Cardiac muscle cell (in vitro differentiated cells and primary cell): ENCODE measurements at places on chromosomes 6 and 20. TPM values are rescaled to one million over a fixed set of nuclear protein-coding genes. Genes with fewer than 3 reads are reported as not detected.

SLC16A10 gene
- 8.1 and 8.3 TPM in 2 replicates for polyA plus RNA-seq

FKBP1C gene
- polyA plus RNA-seq = 0.39 and 0.48 TPM in 2 replicates

ZNFX1 gene
- 5.0 and 6.2 TPM in 2 replicates for polyA plus RNA-seq

PRRT1 gene
- 4.9 and 6.2 TPM in 2 replicates for polyA plus RNA-seq

BNIP5 gene
- not detected in 2 replicates for polyA plus RNA-seq
